ENCODE measurements at places on chromosomes 6 and 20.
A peak's percentile ranks its signal among the peaks of the same experiment; 100 is the strongest.

- DNase-seq = no peak
Observed at GRCh38 chr6:79993012-79993910, 11.2 kb upstream of the TTK start.

- DNase-seq = no peak
Observed at GRCh38 chr6:12311106-12311505, 20.9 kb downstream of the EDN1 start.

DNA sequence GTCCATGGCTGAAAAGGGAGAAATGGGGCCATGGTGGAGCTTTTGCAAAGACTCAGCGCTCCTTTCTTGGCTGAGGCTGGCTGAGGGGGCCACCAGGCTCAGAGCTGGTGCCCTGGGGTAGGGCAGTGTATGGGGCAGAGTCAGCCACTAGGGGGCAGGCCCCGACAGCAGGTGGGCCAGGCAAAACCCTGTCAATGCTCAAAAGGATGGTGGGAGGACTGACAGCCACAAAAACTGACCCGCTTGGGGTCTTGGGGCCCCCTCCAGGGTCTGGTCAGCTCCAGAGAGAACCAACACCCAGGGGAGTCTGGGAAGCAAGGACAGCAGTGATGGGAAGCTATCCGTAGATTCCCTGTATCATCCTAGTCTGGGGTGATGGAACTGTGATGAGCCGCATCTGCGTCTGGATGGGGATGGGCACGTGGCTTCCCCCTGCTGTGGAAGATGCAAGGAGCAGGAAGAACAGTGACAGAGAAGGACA is 306.9 kb downstream of the DHX35 start:
- DNase-seq = no peak

- DNase-seq = no peak
Observed at GRCh38 chr6:44270526-44271405, 516 bp downstream of the TMEM151B start.

GRCh38 chr20:48008850-48009515 is 223.7 kb upstream of the SULF2 start:
- DNase-seq = no peak

GRCh38 chr6:38159596-38159995 is 340.1 kb downstream of the ZFAND3 start:
- no peak for DNase-seq

DNA sequence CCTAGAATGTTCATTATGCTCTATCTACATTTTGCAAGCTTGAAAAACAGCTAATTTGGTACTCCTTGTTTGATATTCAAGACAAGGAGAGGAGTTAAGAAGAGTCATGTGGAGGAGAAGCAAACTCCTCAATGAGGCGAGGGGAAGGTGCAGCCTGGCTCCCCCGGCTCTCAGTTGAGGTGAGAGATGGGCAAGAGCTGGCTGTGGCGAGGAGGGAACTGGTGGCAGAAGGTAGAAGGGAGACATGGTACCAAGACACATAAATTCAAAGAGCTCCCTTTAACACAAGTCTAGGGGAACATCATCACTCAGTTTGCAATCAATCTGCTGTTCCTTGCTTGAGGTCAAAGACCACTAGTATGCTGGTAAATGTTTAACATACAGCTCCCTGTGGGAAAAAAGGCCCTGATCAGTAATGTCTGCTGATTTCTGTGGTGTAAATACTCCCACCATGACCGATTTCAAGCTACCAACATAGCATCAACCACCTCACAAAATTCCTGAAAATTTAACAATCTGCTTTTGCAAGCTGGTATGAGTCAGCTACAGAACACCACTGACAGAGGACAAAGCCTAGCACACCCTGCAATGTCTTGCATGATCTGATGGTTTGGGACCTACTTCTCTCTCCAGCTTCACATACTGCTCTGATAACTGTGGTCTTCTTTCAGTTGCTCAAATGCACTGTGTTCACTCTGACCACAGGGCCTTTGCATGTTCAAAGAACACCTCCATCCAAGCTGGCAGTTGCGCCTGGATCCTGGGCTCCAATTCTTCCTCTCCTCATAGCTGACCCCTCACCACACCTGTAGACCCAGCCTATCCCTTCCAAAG is 516.3 kb upstream of the CHD6 start:
- DNase-seq = no peak

DNA sequence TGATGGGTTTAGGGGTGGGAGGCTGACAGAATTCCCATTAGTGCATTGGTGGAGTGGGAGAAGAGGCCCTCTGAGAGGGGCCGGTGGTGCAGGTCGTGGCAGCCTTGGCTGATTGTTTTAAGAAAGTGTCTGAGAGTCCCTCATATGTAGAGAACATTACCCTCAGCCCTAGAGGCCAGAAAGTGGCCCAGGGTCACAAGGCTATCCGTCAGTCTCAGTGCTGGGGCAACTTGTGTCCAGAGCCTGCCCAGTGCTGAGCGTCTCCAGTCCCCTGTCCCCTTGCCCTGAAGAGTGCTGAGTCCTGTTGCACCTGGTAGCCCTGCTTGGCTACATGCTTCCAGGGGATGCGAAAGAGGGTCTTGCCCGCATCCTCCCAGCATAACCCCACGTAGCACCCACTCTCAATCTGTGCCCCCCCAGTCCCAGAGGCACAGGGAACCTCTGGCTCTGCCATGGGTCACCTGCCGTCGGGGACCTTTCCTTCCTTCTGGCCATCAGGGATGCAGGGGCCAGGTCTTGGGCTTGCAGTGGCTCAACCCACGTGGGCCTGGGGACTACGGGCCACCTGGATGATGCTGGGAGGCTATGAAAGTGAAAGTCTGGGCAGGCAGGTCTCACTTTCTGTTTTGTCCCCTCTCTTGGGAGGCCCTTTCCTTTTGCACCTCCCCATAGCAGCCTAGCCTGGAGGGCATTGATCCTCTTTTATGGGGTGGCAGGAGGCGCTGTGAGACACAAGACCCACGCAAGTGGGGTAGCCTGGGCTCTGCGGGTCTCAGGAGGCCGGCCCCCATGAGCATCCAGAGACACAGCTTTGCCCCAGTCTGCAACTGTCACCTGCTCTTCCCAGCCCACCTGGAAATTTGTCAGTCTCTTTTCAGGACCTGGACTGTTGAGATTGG is 12.2 kb downstream of the DUSP15 start:
- DNase-seq = no peak

DNA sequence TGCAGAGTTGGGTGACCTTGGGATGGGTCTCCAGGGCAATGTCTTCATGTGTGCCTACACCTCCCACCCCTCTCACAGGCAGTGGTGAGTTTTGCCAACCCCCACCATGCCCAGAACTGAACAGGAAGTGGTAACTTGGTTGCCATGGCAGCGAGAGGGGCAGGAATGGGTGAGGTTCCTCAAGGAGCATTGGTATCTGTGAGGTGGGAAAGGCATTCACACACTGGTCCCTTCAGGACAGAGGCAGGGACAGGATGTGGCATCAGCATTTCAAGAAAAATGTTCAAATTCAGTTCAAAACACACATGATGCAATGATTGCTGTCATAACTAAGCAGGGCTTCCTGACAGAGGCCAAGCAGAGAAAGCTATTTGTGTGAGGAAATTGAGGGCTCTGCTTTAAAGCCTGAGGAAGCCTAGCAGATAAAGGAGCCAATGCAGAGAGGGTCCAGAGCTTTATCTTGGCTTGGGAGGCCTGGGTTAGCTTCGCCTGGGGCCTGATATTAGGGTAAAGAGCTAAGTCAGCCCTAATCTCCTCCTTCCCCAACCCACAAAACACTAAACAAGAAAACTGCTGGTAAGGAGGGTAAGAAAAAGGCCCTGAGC is 551 bp downstream of the TREML2 start:
- peak; percentile 18 for DNase-seq

- DNase-seq = no peak
Observed at GRCh38 chr6:117771403-117771802, 96.1 kb downstream of the NUS1 start.

DNA sequence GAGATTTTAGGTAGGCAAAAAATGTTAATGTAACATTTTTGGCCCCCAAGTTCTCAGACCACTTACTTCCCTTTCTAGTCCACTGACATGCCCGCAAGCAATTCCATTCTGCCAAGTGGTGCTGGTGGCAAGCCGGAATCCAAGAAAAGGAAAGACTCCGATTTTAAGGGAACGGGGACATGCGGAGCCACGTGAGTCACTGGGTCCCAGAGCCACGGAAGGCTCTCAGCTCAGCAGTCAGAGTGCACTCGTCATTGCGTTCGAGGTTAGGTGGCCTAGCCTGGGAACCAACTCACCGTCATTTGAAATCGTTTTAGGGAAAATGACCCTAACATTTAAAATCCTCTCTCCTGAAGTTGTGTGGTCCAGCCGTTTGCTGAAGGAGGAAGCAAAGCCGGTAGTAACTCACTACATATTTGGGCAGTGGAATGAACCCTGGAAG is 711 bp upstream of the SIRT5 start:
- DNase-seq = peak; percentile 4

- no peak for DNase-seq
Observed at GRCh38 chr6:43738877-43739641, 31.0 kb upstream of the VEGFA start.

GRCh38 chr6:112600168-112600567 is 253.0 kb downstream of the RFPL4B start:
- no peak for DNase-seq

DNA sequence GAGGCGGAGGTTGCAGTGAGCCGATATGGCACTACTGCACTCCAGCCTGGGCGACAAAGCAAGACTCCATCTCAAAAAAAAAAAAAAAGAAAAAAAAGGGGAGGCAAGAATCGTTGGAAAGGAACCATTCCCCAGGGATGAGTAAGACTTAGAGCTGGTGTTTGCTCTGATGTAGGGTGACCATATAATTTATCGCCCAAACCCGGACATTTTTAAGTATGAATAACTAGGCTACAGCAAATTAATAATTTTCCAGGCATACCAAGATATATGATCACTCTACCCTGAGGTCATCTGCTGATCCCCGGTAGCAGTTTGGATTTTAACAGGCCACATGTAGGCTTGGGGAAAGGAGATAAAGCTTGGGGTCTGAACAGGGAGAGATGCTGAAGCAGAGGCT is 260.9 kb downstream of the BTBD9 start:
- no peak for DNase-seq

DNA sequence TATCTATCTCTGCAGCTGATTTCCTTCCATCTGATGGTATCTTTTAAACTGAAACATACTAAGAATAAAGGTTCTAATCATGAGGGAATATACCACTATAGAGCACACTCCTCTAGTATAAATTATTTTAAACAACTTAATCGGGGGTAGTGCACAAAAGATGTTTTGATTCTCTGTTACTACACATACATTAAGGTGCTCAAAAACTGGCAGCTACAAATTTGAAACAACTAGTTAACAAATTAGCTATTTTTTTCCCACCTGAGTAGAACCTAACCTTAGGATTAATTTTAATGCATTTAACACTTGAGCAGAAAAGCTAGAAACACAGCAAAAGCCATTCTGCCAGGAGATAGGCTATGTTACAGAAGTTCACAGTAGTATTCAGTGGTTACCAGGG is 23.0 kb downstream of the CCNC start:
- no peak for DNase-seq

DNA sequence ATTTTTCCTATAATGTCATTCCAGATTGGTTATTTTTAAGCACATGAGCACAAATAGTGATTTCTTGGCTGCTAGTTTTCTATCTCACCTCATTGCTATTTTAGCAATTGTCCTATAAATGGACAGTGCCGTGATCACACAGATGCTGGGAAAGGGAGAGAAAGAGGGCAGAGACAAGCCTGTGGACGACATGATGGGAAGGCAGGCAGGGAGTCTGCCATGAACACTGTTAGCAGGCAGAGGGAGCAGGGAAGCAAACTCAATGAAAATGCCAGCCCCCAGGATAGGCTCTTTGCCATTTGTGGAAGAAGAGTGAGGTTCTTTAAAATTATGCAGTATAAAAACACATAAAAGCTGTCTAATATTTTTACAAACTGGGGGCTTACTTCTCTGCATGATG is 96.8 kb downstream of the ADTRP start:
- no peak for DNase-seq

GRCh38 chr6:114446342-114446741 is 103.5 kb upstream of the HS3ST5 start:
- no peak for DNase-seq

DNA sequence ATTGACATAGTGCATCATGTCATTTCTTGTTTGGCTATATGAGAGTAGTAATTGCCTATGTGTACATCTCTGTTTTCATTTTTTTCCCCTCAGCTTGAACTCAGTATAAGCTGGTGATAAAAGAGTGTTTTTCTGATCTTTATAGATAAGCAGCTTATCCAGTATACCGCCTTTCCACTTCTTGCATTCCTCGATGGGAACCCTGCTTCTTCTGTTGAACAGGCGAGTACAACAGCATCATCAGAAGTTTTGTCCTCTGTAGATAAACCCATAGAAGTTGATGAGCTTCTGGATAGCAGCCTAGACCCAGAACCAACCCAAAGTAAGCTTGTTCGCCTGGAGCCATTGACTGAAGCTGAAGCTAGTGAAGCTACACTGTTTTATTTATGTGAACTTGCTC is 32.3 kb downstream of the HSF2 start:
- DNase-seq = no peak

- peak; percentile 22 for DNase-seq
Observed at GRCh38 chr6:32047855-32048766, 9.9 kb downstream of the CYP21A2 start.

DNA sequence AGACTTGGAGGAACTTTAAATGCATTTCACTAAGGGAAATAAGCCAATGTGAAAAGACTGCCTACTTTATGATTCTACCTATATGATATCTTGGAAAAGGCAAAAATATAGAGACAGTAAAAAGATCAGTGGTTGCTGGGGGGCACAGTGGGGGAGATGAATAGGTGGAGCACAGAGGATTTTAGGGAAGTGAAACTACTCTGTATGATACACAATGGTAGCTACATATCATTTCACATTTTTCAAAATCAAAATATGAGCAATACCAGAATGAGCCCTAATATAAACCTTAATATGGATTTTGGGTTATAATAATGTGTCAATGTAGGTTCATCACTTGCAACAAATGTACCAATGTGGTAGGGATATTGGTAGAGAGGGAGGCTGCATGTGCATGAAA is 161.4 kb upstream of the HTR1E start:
- no peak for DNase-seq

DNA sequence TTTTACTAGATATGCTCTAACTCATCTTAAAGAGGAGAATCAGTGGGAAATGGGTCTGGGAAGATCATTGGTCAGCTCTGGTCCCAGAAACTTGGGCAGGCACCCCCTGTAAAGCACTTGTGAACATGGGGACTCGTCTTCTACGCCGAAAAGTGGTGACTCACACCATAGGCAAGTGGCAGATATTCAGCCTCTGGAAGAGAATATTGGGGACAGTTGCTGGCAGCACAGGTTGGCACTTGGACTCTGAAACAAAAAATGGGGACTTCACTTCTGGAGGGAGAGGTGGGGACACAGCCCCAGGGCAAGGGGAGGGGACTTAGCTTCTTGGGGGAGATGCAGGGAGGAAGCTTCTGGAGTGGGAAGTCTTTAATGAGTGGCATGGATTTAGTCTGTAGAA is 11.9 kb upstream of the ZNF343 start:
- no peak for DNase-seq

GRCh38 chr20:45404438-45404837 is 3.7 kb upstream of the DBNDD2 start:
- no peak for DNase-seq

- no peak for DNase-seq
Observed at GRCh38 chr20:61953037-61954021, 112.4 kb downstream of the TAF4 start.

Data from effector memory CD4-positive, alpha-beta T cell (primary cell).